Stimulated activated naive CD4-positive, alpha-beta T cell treated with Interleukin-2 at 50 U/mL for 16 hours (primary cell): ENCODE measurements at places on chromosomes 3 and 15.

GRCh38 chr3:193944518-193944884 is 191.4 kb upstream of the HES1 start:
- no peak for DNase-seq

DNA sequence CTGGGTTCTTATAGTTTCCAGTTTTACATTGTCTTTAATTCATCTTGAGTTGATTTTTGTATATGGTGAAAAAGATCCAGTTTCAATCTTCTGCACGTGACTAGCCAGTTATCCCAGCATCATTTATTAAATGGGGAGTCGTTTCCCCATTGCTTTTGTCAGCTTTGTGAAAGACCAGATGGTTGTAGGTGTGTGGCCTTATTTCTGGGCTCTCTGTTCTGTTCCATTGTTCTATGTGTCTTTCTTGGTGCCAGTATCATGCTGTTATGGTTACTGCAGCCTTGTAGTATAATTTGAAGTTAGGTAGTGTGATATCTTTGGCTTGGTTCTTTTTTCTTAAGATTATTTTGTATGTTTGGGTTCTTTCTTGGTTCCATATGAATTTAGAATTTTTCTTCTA is 432.2 kb downstream of the UNC13C start:
- no peak for DNase-seq

DNA sequence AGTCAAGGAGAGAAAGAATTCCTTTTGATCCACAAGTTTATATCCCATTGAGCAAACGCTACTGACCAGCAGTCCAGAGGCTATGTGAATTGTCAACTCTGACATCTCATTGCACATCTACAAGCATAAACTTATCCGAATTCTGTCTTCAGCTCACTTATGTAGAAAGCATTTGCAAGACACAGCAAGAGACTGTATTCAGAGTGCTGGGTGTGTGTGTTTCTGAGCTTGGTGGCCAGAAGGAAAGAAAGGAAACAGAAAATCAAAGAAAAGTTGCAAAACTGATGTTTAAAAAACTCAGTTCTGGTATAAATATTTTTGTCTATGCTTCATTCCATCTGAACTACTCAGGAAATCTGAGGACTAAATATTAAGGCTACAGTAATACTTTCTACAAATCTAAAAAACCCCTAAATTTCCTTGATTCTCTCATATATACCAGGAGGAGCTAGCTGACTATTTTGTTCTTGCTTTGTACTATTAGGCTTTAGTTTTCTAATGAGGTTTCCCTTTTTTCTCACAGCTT is 45.5 kb downstream of the LSAMP start:
- DNase-seq, result no peak

- no peak for DNase-seq
These were observed 4.9 kb upstream of the MAGEF1 start for GRCh38 chr3:184716622-184717398.

- no peak for DNase-seq
These were observed 143.8 kb upstream of the WNT5A start for GRCh38 chr3:55630921-55631299.

DNA sequence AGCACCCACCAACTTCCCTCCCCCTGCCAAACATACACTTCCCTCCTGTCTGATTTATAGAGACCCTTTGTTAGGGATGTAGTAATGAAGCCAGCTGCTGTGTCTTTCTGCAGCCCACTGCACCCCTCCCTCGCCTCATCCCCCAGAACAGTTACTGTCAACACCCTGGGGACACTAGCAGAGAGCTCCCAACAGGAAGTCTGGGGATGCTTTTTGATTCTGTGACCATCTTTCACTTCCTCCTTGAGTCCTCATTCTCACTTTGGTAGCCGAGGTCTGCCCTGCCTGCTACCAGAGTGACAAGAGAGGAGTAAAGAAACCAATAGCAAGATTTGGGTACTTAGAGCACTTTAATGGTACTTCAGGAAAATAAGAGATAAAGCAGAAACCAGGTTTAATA is 201.6 kb downstream of the SATB1 start:
- DNase-seq, result no peak

GRCh38 chr15:88187195-88187594 is 69.3 kb downstream of the NTRK3 start:
- no peak for DNase-seq

DNA sequence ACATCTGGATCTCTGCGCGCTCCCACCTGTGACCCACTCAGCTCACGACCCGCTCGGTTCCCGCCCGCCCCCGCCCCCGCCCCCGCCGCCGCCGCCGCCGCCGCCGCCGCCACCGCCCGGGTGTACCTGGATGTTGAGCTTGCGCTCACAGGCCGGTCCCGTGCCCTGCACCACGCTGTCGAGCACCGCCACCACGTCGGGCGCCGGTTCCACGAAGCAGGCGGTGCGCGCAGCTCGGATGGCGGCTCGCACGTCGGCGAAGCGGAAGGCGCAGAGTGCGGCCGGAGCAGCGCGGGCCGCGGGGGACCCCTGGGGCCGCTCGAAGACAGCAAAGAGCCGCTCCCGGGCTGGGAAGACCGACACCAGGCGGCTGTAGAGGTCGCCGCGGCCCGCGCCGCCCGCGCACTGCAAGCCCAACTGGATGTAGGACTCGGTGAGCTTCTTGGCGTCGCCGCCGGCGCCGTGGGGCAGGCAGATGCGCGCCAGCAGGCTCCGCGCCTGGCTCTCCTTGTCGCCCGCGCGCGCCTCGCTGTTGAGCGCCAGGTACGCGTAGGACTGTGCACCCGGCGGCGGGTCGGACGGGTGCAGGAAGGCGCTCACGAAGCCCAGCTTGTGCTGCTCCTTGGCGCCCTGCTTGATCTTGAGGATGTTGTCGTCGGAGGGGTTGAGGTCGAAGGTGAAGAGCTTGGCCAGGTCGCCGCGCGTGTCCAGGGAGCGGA is 1.1 kb downstream of the PLXND1 start:
- DNase-seq, result peak; percentile 46

GRCh38 chr15:34275721-34276120 is 50.9 kb downstream of the EMC4 start:
- no peak for DNase-seq

- no peak for DNase-seq
These were observed 12.2 kb downstream of the NT5DC2 start for GRCh38 chr3:52521488-52521824.

- DNase-seq, result no peak
These were observed 75.1 kb upstream of the LMOD3 start for GRCh38 chr3:69197455-69197854.

- DNase-seq, result peak; percentile 18
These were observed 4.4 kb downstream of the TGFBR2 start for GRCh38 chr3:30610702-30611368.

DNA sequence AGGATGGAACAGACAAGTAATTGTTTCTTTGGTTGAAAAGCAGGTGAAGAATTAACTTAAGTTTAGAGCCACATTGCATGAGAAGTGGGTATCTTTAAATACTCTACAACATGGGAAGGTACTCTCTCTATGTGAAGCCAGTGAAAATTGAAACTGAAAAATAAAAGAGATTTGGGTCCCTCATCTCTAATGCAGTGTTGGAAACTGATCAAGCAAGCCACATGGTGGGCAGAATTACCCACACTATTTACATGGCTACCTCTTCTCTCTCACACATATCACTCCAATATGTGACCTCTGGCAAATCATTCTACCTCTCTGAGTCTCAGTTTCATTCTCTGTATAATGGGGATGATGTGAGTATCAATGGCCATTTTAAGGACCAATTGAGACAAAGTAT is 339.0 kb downstream of the IL5RA start:
- DNase-seq, result no peak

DNA sequence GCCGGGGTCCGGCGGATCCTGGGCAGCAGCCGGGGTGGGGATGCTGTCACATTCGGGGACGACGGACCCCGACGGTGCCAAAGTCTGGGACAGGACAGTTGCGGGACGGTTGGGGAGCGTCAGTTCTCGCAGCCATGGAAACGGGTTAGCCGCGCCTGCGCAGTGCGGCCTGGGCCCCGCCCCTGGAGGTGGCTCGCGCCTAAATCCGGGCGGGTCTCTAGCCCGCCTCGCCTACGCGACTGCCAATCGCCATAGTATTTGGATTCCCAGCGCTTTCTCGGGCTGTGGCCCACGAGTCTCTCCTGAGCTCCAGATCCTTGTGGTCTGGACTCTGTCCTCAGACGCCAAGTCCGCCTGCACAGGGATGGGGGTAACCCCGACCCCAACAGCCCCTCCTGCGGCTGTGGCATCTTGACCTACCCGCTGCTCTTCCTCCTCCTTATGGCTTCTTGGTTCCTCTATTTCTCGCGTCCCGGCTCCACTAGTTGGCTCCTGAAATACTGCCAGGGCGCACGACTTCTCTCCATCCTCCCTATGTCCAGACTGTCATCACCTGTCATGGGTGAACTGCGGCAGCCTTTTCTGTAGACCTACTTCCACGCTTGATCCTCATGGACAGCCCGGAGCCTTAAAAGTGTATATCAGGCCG is at the start of gene ZMYND10:
TSS of gene ZMYND10 (minus strand) at position 147 of the 649 bp plus-strand sequence. CDS start 153 bp downstream, outside the sequence.
- DNase-seq, result peak; percentile 61

DNA sequence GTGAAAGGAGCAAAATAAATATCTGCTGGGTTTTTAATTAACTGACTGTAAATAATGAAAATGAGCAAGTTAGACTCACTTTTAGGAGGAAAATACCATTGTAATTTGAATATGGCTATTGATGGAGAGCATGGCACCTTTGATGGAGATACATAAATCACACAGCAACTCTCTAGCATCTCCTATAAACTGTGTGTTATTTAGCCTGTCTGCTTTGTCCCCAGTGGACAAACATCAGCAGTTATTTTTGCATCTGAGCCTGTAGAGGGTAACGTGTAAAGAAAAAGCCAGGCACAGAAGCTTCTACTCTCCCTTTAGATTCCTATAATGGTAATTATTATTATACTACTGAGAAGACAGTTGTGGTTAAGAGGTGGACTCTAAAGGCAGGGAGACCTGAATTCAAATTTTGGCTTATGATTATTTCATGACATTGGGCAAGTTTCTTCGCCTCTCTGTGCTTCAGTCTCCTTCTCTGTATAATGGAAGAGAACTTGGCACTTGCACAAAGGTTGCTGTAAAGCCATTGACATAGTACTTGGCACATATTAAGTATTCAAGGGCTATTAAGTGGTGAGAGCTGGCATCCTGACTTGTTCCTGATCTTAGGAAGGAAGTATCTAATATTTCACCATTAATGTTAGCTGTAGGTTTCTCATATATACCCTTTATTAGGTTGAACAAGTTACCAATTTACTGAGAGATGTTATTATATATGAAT is 289.5 kb upstream of the TRIM42 start:
- no peak for DNase-seq

DNA sequence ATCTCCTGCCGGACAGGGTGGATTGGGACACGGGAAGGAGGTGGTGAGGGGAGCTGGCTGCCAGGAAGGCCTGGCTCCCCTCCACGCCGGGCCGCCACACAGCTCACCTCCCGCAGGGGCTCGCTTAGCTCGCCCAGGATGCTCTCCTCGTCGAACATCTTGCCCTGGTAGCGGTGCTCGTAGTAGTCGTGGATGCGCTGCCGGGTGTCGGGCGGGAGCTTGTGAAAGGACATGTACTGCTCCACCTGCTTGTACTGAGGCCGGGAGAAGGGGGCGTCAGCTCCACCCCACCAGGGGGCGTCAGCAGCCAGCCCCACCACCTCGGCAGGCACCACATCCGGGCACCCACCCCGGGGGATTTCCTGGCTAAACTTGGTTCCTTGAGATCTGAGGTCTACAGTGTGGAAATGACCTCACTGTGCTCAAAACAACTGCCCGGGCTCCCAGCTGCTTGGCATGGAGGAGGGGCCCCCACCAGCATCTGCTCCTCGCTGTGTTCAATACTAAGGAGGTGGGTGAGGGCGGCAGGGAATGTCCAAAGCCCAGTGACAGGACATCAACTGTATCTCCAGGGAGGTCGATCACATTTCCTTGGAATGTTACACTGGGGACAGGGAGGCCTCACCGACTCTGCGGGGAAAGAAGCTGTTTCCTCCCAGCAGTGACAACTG is 43.4 kb downstream of the HCN4 start:
- DNase-seq, result no peak

DNA sequence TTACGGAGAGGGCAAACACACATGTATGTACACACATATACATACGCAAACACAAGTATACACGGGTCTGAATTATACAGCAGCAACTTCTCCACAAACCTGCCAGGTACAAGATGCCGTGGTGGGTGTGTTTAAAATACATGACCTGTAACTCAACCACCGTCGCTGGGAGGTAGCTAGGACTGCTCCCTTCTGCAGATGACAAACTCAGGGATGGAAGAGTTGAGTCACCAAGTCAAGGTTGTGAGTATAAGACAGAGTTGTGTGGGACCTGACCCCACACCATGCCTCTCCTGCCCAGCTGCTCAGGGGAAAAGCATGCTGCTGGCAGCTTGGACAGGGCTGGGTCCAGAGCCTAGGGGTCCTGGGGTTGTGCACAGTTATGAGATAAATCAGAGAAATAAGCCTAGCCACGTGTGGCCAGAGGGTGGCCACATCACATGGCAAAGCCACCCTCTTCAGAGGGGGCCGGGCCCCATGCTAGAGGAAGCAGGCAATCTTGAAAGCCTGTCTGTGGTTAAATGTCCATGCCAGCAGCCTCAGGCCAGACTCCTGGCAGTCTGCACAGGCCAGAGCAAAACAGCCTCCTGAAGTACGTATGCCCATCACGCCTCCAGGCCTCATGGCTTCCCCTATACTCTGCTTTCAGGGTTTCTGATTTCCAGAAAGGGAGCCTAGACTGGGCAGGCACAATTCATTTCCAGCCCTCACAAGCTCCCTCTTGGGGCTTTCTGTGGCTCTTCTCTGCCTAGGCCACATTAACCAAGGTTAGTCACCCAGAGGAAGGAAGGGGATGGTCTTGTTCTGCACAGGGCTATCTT is 107.7 kb upstream of the RPL32 start:
- peak; percentile 13 for DNase-seq

GRCh38 chr3:4421121-4421520 is 45.9 kb downstream of the SUMF1 start:
- no peak for DNase-seq

DNA sequence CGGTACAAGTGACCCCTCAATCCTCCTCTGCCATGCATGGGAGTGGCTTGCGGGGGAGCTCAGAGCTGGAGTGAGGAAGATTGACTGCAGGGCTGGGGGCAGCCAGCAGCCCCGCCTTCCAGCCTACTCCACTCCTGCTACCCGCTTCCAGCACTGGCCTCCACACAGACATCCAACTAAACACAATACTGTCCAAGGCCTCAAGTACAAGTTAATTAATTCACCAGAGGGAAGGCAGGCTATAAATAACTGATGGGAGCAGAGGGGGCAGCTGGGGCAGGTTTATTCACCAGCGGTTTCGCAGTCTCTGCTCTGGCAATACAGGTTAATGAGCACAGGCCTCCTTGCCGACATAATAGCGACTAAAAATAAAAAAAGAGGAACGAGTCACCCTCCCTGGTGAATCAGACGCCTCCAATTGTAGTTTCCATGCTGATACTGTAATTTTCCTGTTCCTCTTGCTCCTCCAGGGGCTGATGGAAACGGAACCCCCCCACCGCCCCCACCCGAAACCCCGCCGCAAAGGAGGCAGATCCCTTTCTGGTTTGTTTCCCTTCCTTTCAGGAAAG is 166.4 kb upstream of the TLE3 start:
- no peak for DNase-seq

DNA sequence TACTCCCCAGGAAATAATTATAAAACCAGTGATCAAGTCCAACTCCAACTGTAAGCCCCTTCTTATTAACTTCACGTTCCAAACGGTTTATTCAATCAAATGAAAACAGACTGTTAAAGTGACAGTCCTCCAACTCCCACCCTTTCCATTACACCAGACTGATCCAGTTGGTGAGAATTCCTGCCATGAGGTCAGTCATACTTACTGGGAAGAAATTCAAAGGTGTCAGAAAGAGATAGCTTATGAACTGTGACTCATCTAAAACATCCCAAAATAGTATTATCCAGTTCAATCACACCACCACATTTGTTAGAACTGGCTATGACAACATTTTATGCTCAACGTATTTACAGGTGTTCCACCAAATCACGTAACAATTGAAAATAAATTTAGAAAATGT is 19.5 kb downstream of the SMARCC1 start:
- no peak for DNase-seq
